ENCODE measurements at places on chromosomes 7 and 10. TPM values are rescaled to one million over a fixed set of nuclear protein-coding genes. Genes with fewer than 3 reads are reported as not detected.

Gene FRMD4A
- 3.2 TPM for total RNA-seq

Gene TMEM229A
- total RNA-seq = not detected

Gene PVRIG
- total RNA-seq = not detected

Gene HOXA9
- not detected for total RNA-seq

Gene HYAL4
- total RNA-seq = under 0.01 TPM

DNA sequence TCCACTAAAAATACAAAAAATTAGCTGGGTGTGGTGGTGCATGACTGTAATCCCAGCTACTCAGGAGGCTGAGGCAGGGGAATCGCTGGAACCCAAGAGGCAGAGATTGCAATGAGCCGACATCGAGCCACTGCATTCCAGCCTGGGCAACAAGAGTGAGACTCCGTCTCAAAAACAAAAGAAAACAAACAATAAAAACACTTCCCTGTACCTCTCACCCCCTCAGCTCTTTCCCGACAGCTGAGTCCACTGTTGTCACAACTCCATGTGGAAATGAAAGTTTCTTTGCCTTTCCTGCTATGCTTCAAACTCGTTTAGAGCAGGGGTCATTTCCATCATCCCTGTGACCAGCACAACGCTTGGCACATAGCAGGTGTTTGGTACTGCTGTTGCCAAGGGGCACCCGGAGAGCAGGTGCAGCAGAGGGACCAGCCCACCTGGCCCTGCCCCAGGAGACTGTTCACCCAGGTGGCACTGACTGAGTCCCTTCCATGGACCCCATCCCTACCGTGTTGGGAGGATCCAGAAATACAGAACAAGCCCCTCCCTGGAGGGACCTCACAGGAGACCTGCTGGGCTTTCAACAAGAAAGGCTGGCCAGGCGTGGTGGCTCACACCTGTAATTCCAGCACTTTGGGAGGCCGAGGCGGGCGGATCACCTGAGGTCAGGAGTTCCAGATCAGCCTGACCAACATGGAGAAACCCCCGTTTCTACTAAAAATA, 4.9 kb downstream of the TMEM130 start:
- no peak for DNase-seq

DNA sequence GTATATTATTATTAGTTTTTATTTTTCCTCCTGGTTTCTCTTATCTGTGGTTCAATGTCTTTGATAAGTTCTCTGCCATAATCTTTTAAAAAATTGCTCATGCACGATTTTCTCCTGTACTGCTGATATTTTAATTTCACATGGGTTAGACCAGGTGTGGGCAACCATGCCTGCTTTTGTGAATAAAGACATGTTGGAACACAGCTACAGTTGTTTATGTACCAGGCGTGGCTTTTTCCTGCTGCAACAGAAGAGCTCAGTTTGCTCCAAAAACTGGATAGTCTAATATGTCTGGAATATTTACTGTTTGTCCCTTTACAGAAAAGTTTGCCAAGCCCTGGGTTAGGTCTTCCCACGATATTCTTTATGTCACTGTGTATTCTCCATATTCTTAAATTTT, 105.2 kb downstream of the VWC2 start:
- DNase-seq = peak; percentile 59

DNA sequence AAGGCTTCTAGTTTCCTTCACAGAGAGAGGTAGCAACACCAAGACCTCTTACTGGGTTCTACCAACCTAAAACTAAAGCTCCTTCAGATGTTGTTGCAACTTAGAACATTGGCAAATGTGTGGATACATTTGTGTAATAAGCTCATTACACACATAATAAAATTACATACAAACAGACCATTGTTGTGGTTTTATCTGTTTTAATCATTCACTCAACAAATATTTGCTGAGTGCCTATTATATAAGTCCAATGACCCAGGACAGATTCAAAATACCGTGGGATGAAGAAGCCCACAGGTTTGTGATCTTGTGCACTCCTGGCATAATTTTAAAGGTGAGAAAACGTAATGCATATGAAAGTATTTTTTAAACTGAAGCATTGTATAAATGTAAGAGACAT, 160.4 kb upstream of the NPVF start:
- DNase-seq = no peak

DNA sequence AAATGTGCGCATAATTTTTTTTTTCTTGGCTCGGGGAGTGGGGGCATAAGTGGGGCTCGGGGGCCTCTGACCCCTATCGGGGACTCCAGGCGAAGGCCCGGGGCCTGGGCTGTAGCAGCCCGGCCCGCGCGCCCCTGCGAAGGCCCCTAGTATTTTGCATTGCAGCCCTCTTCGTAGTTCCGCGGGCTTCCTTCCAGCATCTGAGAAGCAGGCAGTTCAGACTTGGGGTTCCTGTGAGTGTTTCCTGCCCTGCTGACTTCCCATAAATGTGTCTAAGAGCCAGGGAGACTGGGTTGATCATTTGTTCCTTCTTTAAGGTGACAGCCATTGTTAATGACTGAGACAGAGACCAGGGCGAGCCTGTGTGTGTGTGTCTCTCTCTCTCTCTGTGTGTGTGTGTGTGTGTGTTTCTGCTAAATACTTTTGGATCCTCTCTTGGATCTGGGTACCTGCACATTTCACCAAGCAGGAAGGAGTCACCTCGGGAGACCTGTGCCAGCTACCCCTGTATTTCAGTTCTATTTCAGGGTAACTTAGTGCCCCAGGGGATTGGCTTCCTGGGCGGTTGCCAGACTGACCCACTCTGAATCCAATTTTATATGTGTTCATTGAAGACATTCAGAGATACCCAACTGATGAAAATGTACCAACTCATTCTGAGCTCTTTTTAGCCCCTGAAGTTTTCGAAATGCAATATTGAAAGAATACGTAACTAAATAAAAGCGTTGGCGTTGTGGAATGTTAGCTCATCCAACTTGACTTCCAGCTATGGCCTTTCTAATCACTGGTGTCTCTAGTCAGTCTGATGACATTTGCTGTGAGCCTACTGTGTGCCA, 805 bp downstream of the MSRB2 start:
- DNase-seq = peak; percentile 35

GRCh38 chr10:102859911-102860310, 5.9 kb downstream of the BORCS7 start:
- no peak for DNase-seq

- DNase-seq = no peak
Observed at GRCh38 chr7:50953303-50953702, 170.6 kb upstream of the GRB10 start.

GRCh38 chr10:86211691-86212390, 154.8 kb downstream of the GRID1 start:
- DNase-seq = no peak

DNA sequence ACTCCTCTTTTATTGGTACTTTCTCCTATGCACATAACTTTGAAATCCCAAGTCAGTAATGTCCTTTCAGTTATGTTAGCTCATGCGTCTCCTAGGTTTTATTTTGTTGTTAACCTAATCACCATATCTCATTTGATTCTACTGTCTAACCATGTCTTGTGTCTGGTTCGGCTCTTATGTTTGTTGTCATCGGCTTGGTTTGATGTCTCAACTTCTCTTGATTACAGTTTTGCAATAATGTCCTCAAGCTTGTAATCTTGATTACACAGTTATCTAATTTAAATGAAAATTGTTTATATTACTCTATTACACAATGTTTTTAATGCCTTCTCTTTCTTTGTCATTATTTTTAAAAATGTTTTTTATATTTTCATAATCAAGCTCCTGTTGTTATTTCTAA, 35.9 kb upstream of the SEMA3A start:
- no peak for DNase-seq

GRCh38 chr7:27966219-27966780, 214.3 kb downstream of the JAZF1 start:
- DNase-seq = no peak

DNA sequence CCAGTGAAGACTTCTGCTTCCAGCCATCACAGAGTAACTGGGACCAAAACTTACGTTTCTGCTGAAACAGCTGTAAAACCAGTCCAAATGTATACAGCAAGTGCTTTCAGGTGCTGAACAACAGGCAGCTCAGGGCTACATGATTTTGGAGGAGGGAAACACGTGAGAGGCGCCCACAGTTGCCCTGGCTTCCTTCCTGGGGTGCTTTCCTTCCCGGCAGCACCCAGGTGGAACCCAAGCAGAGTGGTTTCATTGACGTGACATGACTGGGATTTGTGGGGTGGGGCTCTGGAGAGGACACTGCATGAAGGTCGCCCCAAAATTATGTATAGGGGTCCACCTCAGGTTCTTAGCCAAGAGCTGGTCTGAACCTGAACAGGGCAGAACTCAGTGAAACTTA, 34.2 kb downstream of the IL2RA start:
- no peak for DNase-seq

- DNase-seq = peak; percentile 28
Observed at GRCh38 chr10:60521974-60522405, 132.3 kb upstream of the ANK3 start.

- no peak for DNase-seq
Observed at GRCh38 chr7:140192176-140192575, 15.4 kb upstream of the KDM7A start.

GRCh38 chr7:105934572-105935185, 28.4 kb upstream of the CDHR3 start:
- DNase-seq = peak; percentile 7

DNA sequence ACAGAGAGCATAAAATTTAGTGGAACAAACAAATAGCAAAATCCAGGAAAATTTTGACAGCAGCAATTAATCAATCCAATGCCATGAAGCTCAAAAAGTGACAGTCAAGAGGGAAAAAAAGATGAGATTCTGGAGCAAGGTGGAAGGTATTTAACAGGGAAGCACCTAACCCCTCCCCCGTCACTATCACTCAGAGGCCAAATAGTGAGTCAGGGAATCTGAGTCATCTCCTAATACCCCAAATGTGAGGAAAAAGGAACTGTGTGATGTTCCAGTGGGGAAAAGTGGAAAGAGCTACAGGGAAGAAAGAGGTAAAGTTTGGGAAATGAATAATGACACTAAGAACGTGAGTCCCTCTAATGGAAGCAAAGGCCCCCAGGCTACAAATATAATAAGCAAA, 113.2 kb upstream of the PHF14 start:
- DNase-seq = peak; percentile 64

GRCh38 chr10:21751341-21752310, 217.6 kb downstream of the MLLT10 start:
- DNase-seq = no peak

GRCh38 chr10:100008708-100009282, 952 bp downstream of the DNMBP start:
- DNase-seq = peak; percentile 57

- no peak for DNase-seq
Observed at GRCh38 chr7:135712796-135713195, 15.2 kb downstream of the SLC13A4 start.

DNA sequence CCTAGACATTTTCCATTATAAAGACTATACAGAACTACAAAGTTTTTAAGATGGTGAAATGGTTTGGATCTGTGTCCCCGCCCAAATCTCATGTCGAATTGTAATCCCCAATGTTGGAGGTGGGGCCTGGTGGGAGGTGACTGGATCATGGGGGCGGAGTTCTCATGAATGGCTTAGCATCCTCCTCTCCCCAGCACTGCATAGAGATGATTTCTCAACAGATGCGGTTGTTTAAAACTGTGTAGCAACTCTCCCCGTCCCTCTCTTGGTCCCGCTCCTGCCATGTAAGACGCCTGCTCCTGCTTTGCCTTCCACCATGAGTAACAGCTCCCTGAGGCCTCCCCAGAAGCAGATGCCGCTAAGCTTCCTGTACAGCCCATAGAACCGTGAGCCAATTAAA, 1.6 kb downstream of the FAM133B start:
- DNase-seq = no peak

- peak; percentile 84 for DNase-seq
Observed at GRCh38 chr7:48109848-48110663, 21.0 kb downstream of the UPP1 start.

DNA sequence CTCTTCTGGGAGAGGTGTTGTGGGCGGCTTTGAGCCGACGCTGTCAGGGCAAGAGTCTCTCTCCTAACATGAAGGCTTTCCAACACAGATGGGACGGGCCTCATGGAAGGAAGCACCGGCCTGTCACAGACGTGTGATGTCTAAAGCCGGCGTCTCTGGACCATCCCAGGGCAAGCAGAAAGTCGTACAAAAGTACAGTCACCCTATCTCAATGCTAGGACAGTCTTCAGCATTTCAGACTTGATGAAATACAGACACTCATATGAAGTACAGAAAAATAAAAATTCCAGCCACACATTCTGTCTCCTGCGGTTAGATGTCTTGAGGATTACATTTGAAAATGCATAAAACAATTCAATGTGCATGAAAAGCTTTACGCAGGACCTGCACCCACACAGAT, 30.6 kb downstream of the CYP2W1 start:
- DNase-seq = no peak

DNA sequence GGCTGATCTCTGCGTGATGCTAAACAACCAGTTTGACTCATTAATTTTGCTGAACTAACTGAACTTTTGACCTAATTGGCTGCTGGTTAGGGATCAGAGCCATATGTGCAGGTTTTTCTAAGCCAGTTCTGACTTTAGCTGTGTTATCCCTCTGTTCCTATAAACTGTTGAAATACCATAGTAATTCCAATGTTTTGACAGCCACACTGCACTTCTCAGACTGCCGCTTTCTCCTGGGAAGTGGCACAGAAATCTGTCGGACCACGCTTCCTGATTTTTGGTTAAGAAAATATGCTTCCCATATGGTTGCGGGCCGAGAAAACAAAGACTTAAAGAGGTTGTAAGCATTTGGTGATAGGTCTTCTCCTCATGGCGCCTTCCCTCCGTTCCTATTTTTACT, 42.3 kb downstream of the TBXAS1 start:
- DNase-seq = no peak

GRCh38 chr10:31147210-31147608, 115.5 kb upstream of the ZNF438 start:
- DNase-seq = peak; percentile 79

DNA sequence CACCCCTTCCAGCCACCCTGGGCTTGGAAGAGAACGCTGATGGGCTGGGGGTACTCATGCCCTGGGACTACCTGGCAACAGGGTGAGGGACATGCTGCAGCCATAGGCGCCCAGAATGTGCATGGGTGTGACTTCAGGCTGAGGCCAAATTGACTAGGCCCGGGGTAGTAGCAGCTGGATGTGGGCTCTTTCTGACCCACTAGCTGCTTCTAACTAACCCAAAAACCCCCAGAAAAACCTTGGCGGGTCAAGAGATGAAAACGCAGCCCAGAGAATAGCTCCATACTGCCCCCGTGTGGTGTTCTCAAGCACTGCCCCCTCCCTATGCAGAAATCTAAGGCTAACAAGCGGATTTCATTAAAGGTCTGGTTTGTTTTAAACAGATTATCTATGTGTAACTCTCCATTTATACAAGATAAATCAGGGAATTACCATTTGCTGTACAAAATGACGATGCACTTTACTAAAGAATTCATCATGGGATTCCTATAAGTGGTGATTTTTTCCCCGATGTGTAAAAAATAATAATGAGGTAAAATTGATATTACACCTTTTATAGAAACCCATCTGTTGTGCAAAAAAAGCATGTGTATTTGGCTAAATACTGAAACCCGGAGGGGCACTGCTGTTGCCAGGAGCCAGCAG, 4.2 kb downstream of the SMARCD3 start:
- DNase-seq = peak; percentile 33
